ENCODE measurements at places on chromosomes 7 and 10.

- no peak for DNase-seq
Observed at GRCh38 chr7:13832346-13832745, 157.1 kb downstream of the ETV1 start.

- no peak for DNase-seq
Observed at GRCh38 chr10:56298941-56299340, 62.1 kb downstream of the ZWINT start.

DNA sequence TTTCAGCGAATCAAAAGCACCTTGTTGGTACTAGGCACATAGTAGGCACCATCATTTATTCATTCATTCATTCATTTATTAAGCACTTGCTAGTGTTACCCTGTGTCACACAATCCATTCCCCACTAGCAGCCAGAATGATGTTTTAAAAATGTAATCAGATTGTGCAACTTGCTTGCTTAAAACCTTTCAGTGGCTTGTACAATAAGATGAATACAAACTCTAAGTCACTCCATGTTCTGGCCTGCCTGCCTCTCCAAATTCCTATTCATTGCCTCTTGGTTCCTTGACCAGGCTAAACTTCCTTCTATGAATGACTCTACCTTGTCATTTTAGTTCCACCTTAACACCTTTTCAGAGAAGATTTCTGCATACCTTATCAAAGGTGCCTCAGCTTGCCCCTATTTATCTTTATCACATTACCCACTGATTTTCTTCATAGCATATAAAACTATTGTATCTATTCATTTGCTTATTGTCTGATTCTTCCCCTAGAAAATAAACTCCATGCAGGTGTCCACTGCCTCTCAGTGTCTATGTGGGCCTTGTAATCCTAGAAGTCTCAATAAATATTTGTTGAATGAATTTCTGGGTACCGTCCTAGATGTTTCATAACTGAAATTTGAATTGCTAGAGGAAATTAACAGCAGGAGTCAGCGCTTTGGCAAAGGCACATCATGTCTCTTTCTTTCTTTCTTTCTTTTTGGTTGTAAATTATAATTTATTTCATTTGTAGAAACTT, 169.5 kb downstream of the TMEM26 start:
- no peak for DNase-seq

- DNase-seq, result no peak
Observed at GRCh38 chr10:90136731-90137316, 435.4 kb downstream of the KIF20B start.

DNA sequence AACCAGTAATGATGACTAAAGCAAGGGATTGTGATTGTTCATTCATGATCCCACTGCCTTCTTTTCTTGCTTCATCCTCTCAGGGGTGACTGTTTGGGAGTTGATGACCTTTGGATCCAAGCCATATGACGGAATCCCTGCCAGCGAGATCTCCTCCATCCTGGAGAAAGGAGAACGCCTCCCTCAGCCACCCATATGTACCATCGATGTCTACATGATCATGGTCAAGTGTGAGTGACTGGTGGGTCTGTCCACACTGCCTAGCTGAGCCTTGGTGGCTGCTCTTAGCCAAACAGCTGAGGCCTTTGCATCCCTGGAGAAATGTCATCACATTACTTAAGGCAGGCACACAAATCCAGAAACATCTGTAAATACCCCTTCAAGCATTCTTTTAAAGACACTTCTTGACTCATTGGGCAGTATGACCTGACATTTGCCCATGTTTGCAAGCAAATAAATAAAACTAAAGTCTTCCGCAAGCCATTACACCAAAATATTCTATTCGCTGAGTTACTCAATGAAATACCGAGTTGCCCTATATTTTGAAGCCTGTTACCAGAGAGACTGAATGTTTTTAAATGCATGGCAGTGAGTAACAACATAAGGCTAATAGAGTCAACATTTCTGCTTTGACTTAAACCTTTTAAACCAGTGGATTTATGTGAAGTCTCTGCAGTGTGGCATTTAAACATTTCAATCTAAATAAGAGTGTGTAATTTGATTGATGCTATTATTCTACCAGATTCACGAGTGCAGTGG, 166.3 kb upstream of the LANCL2 start:
- no peak for DNase-seq

DNA sequence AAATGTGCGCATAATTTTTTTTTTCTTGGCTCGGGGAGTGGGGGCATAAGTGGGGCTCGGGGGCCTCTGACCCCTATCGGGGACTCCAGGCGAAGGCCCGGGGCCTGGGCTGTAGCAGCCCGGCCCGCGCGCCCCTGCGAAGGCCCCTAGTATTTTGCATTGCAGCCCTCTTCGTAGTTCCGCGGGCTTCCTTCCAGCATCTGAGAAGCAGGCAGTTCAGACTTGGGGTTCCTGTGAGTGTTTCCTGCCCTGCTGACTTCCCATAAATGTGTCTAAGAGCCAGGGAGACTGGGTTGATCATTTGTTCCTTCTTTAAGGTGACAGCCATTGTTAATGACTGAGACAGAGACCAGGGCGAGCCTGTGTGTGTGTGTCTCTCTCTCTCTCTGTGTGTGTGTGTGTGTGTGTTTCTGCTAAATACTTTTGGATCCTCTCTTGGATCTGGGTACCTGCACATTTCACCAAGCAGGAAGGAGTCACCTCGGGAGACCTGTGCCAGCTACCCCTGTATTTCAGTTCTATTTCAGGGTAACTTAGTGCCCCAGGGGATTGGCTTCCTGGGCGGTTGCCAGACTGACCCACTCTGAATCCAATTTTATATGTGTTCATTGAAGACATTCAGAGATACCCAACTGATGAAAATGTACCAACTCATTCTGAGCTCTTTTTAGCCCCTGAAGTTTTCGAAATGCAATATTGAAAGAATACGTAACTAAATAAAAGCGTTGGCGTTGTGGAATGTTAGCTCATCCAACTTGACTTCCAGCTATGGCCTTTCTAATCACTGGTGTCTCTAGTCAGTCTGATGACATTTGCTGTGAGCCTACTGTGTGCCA, 805 bp downstream of the MSRB2 start:
- peak; percentile 34 for DNase-seq

DNA sequence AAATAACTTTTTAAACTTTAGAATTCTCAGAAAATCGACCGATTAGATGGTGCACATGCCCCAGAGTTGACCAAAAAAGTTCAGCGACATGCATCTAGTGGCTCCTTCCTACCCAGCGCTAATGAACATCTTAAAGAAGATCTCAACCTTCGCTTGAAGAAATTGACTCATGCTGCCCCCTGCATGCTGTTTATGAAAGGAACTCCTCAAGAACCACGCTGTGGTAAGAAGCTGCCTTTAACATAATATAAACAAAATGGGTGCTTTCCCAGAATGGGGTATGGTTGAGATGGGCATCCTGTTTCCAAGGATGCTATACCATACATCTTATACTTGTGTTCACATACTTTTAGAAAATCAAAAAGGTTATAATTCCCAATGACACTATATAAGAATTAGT, 24.6 kb downstream of the GLRX3 start:
- no peak for DNase-seq

All from activated naive CD4-positive, alpha-beta T cell treated with anti-CD3 and anti-CD28 coated beads, Interleukin-2, amount 50 U/mL, for 16 hours (primary cell).